ENCODE measurements at places on chromosomes 7 and 10.

DNA sequence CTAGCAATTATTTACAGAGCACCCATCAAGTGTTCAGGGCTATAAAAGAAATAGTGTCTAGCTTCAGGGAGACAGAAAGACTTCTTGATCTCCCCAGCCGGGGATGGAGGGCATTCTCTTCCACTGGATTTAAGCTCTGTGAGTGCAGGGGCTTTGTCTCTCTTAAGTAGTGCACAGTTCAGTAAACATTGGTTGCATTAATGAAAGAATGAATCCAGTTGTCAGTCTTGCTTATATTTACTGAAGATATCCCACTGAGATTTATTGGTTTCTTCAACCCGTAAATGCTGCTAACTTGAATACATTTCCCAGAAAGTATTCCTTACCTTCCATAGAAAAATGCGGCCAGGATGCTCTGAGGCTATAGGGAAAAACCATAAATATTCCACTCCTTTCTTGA is 41.9 kb downstream of the AUTS2 start:
- DNase-seq = no peak

DNA sequence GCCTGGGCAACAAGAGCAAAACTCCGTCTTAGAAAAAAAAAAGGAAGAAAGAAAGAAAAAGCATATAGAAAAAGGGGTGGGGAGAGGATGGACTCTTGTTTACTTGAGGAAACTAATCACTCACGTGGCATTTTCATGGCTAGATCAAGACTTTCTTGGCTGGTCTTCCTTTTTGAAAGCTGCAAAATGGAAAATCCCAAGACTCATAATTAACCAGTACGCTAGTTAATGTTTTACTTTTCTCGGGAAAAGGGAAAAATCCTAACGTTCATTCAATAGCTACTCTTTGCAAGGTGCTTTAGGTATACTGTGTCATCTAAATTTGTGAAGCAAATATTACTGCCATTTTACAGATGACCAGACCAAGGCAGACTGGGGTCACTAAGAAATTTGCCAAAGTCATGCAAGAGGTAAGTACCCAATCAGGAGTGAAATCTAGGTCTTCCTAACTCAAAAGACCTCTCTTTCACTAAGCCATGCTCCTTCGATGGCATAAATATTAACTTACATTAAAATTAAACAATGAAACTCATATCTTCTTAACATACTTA is 24.4 kb downstream of the NAPEPLD start:
- no peak for DNase-seq

DNA sequence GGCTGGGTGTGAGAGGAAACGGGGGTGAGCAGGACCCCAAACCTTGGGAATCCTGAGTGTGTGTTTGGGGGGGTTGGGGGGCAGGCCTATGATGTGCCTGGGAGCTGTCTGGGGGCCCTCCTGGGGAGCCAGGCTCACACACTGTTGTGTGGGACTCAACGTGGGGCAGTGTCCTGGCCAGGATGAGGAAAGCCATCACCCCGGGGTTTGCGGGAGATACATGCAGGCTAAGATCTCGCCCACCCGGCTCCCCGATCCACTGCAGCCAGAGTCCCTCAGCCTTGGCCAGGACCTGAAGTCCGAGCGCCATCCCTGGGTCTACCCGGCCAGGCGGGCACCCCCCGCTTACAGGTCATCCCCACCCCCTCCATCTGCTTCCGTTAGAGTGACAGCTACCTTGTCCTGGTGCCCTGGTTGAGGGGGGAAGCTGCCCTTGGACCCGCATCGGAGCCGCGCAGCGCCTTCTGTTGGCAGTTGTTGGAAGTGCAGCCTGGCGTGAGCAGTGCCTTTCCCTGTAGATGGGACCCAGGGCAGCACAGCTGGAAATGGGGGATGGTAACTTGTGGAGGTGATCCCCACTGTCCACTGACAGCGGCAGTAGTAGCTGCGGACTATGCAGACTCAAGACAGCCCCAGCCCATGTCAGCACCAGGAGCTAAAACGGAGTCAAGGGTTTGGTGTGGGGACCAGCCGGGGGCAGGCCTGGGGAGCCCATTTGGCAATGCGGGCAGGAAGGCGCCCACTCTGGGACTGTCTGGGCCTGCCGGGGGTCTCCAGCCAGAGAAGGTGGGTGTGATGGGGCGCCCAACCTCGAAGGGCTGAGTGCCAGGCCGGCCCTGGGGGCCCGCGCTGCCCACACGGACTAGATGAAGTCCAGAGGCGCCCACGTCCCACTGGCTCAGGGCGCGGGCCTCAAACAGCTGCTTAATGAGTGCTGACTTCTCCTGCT is 885.6 kb upstream of the ZNF722 start:
- DNase-seq = no peak

GRCh38 chr10:62733654-62734293 is 70.7 kb upstream of the ADO start:
- no peak for DNase-seq

DNA sequence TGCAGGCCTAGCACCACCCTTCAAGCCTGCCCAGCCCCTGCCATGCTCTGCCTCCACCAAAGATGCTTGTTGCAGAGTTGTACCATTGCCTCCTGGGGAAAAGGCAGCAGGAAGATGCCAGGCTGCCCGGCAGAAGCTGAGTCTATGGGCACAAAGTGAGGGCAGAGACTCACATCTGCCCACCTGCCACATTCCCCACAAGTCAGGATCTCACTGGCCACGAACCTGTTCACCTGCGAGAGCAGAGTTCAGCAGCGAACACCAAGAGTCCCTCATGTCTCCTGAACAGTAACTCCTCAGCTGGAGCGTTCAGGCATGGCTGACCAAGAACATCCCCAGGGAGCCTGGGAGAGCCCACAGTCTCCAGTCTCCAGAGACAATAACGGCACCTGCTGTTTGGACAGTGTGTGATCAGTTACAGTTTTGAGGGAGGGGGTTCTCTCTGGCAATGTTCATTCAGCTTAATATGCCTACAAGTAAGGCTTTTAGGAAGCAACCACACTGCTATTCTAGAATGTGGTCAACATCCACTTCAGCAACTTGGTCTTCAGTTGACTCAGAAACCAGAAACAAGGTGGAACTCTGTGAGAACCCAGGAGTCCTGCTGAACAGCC is 78.5 kb downstream of the GRID1 start:
- no peak for DNase-seq

DNA sequence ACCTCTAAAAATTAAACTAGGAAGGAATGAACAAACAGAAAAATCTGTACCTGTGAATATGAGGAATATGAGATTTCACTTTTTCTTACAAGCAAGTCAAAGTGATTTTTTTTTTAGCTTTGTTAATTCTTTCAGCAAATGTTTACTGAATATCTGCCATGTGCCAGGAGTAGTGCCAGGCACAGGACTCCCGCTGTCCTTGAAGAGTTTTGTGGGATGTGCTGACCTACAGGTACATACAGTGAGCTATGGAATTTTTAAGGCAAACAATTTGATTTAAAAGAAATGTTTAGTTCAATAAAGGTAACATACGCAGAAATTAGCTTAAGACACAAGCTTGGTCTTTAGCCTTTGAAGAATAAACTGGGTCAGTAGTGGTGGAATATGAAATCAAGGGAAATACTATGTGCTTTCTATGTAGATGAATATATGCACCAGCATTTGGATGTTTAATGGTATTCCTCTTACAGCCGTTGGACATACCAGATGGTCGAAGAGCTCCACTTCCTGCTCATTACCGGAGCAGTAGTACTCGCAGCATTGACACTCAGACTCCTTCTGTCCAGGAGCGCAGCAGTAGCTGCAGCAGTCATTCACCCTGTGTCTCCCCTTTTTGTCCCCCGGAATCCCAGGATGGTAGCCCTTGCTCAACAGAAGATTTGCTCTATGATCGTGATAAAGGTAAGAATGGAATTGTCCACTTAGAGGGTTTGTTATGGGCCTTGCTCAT is 102.0 kb downstream of the GLCCI1 start:
- no peak for DNase-seq

DNA sequence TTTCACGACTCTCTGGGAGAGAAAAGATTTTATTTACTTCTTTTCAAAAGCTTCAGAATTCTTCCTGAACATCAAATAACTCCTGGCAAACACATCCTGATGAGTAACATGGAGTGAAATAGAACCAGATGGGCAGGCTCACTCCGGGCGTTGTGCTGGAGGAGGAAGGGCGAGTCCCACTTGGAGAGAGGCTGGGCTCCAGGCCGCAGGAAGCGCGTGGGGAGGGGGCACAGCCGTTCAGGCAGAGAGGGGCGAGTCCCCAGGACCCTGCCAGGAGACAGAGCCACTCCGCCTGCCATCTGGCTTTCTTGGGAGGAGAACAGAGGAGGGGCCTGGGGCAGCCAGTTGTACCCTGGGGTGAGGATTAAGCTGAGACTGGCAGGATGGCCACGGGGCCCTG is 265.9 kb upstream of the ZMIZ1 start:
- DNase-seq = peak; percentile 37

DNA sequence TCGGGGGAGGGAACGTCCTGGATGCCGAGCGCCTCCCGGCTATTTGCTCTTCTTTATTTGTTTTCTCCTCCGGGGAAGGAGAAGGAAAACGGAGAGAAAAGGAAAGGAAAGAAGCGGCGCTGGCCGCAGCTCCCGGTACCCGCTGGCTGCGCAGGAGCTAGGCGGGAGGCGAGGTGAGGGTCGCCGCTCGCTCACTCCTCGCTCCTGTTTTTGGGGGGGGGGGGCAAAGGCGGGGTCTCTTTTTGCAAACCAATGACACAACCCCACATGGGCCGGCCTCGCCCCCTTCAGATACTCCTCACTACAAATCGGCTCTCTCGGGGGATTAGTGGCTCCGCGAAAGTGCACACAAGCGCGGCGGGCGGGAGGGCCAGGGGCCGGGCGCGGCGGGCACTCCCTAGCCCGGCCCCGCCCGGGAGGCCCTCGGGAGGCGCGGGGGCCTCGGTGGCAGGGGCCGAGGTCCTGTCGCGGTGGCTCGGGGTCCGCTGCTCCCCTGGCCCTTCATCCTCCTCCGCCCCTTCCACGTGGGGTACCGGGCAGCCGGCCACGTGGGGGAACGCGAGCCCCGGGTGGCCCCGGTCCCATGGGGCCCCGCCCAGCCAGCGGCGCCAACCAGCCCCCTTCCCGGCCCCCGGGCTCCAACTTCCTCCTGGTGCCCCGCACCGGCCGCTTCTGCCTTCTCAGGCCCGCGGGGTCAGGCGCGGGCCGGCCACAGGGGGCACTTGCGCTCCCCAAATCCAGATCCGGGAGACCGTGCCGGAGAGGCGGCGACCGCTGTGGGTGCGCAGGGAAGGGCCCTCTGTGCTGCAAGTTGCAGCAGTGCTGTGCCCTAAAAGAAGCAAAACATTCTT is 718 bp upstream of the CTBP2 start:
- no peak for DNase-seq

GRCh38 chr10:69843923-69844322 is 42.2 kb downstream of the COL13A1 start:
- no peak for DNase-seq

DNA sequence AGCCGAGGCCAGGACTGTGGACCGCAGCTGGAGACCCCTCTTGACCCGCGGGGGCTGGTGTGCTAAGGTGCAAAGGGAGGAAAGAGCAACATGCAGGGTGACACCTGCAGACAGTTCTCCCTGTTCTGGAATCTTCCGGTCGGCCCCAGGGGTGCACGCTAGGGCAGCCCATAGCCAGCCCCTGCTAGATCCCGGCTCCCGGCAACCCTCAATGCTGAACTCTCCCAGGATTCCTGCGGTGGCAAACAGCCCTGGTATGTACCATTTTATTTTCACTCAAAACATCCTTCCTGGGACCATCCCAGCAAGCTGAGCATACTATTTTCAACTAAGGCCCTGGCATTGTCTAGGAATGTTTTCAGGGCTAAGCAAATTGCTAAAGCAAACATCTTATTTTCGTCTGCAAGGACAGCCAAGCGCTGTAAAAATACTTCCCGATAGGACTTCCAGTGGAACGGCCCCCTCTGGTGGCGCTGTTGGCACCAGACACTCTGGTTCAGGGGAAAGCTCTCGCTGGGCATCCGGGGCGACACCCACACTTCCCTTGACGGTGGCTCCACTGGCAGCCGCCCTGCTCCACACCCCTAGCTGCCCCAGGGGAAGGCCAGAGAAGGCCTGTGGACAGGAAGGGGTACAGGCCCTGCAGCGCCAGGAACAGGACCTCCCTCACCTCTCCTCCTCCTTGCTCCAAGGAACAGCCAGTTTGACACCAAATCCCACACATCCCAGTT is 99.4 kb downstream of the CTBP2 start:
- peak; percentile 81 for DNase-seq

DNA sequence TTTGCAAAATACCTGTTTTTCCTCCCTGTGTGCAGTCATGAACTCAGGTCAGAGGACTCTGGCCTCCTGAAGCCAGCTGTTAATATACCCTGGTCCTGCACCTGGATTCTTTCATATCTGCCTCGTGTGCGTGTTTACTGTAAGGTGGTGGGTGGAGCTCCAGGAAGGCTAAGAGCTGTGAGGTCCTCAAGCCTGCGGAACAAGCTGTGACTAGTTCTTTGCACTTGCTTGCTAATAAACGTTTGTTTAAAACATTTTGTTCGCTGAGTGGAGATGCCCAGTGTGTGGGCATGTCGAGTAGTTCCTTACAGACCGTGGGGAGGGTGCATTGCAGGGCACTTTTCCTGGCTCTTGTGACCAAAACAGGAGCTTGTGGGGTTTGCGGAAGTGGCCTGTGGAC is 139.0 kb downstream of the DOCK1 start:
- DNase-seq = no peak

DNA sequence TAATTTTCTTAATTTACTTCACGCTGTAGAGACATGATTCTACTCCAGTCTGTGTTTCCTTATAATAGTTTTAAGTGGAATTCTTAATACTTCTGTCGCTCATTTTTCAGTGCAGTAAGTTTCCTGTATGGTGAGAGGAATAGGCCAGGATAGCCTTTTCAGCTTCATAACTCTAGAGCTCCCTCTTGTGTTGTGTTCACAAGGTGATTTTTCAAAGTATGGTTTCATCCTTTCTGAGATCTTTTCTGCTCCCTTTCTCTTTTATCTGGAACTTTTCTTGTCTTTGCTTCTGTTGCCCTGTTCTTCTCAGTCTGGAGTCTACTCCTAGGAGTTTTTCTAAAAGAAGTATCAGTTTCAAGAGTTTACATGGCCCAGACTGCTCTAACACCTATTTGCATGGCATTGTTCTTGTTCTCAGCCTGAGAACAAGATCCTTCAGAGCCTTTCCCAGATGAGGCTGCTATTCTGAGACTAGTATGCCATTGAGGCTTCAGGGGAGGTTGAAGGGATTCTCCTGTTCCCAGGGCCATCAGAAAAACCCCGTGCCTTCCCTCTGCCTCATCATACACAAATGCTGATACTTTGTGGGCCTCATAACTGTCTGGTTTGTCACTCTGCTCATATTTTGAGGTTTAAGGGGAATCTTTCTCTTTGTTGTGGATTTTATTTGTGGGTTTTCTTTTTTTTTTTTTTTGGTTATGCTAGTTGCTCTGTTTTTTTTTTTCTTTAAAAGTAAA is 21.8 kb downstream of the NET1 start:
- DNase-seq = no peak

- no peak for DNase-seq
Measured at GRCh38 chr10:19892270-19892669, 76.0 kb downstream of the PLXDC2 start.

DNA sequence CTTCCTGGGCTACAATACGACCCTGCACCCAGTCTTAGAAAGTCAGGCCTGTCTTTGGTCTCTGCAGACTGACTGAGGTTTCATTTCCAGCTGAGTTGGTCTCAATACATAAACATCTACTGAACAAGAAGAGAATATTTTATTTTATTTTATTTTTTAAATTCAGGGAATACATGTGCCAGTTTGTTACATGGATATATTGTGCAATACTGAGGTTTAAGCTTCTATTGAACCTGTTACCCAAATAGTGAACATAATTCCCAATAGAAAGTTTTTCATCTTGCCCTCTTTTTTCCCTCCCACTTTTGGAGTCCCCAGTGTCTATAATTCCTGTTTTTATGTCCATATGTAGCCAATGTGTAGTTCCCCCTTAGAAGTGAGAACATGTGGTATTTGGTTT is 10.7 kb downstream of the FZD8 start:
- DNase-seq = no peak

All from AG09309 (cell line).